ENCODE measurements at places on chromosomes 4 and X.

DNA sequence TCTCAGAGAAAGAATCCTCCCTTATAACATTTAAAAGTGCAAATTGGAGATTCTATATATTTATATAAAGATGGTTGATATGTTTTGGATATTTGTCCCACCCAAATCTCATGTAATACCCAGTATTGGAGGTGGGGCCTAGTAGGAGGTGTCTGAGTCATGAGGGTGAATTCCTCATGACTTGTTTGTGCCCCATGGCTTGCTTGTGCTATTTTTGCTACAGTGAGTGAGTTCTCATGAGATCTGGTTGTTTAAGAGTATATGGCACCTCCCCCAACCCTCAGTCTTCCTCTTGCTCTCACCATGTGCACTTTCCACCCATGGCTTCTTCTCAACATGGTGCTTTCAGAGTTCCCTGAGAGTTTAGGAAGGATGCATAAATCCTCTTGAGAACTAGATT lies 9.5 kb upstream of the ANKRD50 start:
- peak; percentile 49 for DNase-seq

GRCh38 chrX:259692-260355 lies 21.4 kb upstream of the PLCXD1 start:
- no peak for DNase-seq

GRCh38 chr4:88226143-88226542 lies 58.2 kb downstream of the PPM1K start:
- DNase-seq, result no peak

- DNase-seq, result no peak
These were observed 248.9 kb upstream of the FTHL17 start for GRCh38 chrX:31320740-31321139.

GRCh38 chrX:80026116-80026515 lies 11.6 kb downstream of the TBX22 start:
- DNase-seq, result no peak

GRCh38 chr4:106647451-106647850 lies 278.9 kb upstream of the GIMD1 start:
- no peak for DNase-seq

DNA sequence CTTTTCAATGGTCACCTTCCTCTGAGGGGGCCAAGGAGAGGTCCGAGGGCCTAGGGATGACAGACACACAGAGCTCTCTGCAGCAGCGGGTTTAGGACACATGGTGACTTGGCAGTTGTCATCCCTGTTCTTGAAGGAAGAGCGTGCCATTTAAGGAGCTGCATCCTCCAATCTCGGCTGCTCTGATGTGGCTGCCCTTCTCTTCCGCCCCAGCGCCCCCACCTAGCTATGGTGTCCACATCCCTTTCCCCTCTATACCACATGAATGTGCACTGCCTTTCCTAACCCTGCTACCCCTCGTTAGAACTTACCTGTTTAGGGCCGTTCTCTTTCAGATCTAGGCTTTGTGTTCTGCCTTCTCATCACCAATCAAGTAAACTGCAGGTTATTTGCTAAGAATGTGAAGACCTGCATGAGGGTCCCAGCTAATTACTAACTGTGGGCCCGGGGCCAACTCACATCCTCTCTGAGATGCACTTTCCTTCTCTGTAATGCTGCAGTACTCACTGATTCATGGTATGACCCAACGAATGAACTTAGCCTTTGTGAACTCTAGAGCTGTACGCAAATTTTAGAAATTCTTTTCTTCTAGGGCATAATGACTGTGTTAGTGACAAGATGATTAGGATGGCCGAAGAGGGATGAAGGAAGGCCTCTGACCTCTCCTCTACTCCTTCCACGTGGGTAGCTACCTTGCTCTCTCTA lies 38.2 kb downstream of the CHST7 start:
- DNase-seq, result no peak

GRCh38 chrX:12865359-12865758 lies 1.5 kb upstream of the TLR7 start:
- DNase-seq, result no peak

DNA sequence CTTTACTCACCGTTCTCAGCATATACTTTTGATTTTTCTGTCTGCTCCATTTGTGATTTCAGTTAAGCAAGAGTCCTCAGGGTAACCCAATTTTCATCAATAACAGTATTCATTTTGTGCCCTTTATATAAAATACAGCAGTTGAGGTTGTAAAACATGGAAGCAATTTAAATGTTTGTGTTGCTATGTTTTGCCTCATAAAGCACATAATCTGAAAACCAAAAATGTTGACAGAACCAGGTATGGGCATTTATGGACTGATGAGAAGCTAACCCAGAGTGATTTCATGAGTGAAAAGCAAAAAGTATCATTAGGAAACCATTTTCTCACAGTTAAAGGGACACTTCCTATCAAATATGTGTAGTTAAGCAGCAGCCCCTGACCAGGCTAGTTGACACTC lies at the start of gene ASIC5:
Gene ASIC5 (minus strand): TSS at position 101 of the 400 bp plus-strand sequence. CDS start 51 bp downstream, at position 50.
- no peak for DNase-seq

- DNase-seq, result peak; percentile 71
These were observed 44.5 kb upstream of the PGRMC2 start for GRCh38 chr4:128332081-128332480.

GRCh38 chr4:74873545-74874301 lies 59.2 kb upstream of the PARM1 start:
- DNase-seq, result no peak

- no peak for DNase-seq
These were observed 85.3 kb downstream of the ANXA10 start for GRCh38 chr4:168177546-168178149.

- DNase-seq, result peak; percentile 22
These were observed 14.7 kb downstream of the S100G start for GRCh38 chrX:16664626-16665025.

DNA sequence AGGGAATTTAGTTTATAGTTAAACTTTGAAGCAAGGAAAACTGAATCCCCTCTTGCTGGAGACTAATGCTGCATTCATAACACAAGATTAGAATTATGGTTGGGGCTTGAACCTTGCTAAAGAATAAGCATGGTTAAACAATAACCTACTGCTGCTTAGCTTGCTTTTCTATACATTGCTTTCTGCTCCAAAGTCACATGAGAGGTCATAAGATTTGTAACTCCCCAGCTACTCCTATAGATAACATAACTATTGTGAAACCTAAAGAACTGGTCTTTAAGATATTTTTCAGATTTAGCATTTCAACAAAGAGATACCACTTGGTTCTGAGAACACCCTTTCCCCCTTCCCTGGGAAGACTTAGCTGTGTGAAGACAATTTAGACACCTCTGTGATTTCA lies 17.1 kb upstream of the HADH start:
- DNase-seq, result no peak

- DNase-seq, result no peak
These were observed 1.8 kb downstream of the FTHL17 start for GRCh38 chrX:31070057-31070468.

DNA sequence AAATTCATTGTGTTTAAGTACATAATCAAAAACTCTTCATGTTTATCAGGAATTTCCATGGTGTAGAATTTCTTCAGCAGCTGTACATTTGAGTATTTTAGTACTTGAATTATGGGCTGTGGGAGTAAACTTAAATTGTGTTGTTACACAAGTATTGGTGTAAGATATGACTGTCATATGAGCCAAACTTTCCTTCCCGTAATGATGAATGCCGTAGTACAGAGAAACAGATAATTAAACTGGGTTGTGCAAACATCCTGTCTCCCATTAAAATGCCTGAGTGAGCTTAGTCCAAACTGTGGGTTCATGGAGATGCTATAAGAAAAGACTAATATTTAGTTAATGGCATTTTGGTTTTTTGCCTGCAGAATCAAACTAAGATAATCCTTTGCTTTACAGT lies 159.2 kb downstream of the SLC4A4 start:
- peak; percentile 45 for DNase-seq

GRCh38 chr4:157895205-157895604 lies 277.6 kb downstream of the GASK1B start:
- DNase-seq, result no peak

DNA sequence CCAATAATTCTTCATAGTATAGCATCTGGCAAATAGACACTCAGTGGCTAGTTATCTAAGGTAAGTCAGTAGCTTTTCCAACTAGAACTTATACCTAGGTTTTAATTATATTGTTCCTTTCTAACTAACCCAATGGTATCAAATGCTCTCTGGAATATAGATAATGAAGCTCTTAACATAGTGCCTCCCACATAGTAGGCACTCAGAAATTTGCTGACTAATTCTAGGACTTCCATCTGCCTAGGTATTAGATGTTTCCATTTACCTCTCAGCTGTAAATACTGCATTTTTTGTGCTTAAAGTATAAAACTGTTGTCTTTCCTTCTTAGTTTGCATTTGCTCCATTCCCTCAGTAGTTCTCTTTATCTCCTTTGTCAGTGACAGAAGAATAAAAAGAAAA lies 214.3 kb upstream of the SPRY1 start:
- no peak for DNase-seq

DNA sequence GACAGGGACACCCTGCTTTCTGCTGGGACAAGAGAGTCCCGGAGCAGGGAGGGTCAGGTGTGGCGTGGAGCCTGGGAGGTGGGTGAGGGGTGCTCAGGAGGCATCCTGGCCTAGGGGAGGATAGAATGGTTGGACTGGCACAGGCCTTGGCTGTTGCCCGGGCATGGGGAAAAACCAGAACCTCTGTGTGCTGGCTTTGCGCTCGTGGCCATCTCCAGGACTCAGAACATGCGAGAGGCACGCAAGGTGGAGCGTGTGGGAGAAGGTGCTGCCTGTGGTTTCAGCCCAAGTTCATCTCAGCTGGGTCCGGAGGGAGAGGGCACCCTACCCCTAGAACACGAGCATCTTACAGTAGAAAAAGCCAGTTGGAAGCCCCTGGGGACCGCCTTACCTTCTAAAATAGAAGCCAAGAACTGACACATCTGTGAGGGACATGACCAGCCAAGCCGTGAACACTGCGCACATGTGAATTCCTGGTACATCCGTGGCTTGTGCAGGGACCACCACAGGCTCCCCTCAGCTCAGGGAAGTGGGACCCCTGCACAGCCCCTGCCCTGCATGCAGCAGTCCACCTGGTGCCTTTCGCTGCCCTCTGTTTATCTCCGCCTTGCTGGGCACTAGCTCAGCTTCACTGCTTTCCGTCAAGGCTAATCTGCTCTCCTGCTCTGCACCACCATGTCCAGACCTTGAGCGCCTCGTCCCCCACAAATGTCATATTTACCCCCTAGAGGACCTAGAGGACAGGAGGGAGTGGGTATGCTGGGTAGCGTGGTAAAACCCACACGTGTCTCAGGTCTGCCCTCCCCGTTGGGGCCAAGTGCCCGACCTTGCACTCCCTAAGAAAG lies 13.5 kb downstream of the MSANTD1 start:
- no peak for DNase-seq

DNA sequence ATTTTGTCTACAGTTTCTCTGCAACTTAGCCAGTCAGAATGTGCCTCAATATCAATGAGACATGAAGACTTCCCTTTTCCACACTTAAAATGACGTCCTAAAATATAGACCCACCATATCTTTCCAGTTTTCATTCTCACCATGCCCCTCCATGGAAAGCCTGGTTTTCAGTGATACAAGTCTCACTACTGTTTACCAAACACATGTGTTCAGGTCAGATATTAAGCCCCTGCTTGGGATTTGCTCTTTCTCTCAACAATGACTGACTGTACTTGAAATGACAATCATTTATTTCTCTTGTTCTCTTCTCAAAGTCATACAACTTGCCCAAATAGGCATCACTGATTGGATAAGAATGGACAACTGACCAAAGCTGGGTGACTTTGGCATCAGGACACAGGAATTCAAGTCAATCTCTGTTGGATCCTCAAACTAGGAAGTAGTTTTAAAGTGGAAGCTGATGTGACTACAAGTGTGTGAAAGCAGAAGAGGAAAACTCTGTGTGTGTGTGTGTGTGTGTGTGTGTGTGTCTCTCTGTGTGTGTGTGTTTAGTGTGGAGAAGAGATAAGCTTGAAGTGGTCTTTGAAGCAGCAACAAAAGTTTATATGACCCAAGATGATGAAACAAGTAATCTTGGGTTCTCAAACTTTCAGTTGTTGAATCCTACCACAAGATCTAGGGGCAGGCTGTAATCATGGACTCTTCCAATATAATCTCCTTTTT lies 217.4 kb upstream of the FGF13 start:
- no peak for DNase-seq

DNA sequence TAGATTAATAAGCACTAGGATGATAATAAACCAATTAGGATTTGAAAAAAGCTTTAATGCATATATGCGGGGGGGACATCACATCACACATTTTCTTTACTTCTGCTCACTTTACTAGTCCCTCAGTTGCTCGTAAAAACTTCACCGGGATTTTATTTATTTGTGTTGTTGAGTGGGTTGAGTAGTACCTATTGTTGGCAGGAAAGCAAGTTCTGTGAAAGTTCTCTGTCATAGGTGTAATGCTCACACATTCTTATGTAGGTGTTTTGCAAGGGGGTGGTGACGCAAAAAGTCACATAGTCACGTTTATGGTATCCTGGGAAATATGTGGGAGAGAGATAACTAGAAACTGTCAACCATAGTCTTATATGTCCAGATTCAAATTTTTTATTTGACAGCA lies 65.3 kb downstream of the PDLIM5 start:
- no peak for DNase-seq

- no peak for DNase-seq
These were observed 103.8 kb downstream of the RTL5 start for GRCh38 chrX:72027914-72028307.

GRCh38 chr4:29390921-29391320 lies 1329.2 kb upstream of the PCDH7 start:
- no peak for DNase-seq

- DNase-seq, result no peak
These were observed 97.0 kb upstream of the PDHA2 start for GRCh38 chr4:95742872-95743271.

Measured in fibroblast of skin of right biceps (primary cell).